Stomach (tissue), 19 donors: ENCODE measurements at places on chromosomes 16 and 17. TPM values are rescaled to one million over a fixed set of nuclear protein-coding genes. Genes with fewer than 3 reads are reported as not detected.

The ADAP2 gene
- total RNA-seq, result 28.7 TPM

The C1QTNF8 gene
- not detected for total RNA-seq

The PRCD gene
- 5.7 TPM for total RNA-seq

The KRTAP2-2 gene
- not detected for total RNA-seq

The LITAF gene
- total RNA-seq, result 211 TPM

The NLRC5 gene
- 12.5 TPM for total RNA-seq

The FAHD1 gene
- total RNA-seq, result 484 TPM

The RAMP2 gene
- 15.2 TPM for total RNA-seq

The ERBB2 gene
- 59.8 TPM for total RNA-seq

The COQ7 gene
- total RNA-seq, result 31.5 TPM

The C17orf50 gene
- total RNA-seq, result not detected

The ABCA5 gene
- total RNA-seq, result 58.0 TPM

The ICAM2 gene
- not detected for total RNA-seq

The ZNF232 gene
- total RNA-seq, result 7.5 TPM

The BAHCC1 gene
- 8.6 TPM for total RNA-seq

The CALB2 gene
- total RNA-seq, result not detected

The TBC1D3G gene
- total RNA-seq, result not detected
